Esophagus squamous epithelium (tissue), 5 donors: ENCODE measurements at places on chromosomes 5 and 9. TPM values are rescaled to one million over a fixed set of nuclear protein-coding genes. Genes with fewer than 3 reads are reported as not detected.

- no peaks in the 10 kb centered on the region for H3K36me3 ChIP-seq
- no peak overlapping the region for H3K27ac ChIP-seq
- no peaks in the 10 kb centered on the region for H3K4me1 ChIP-seq
- H3K4me3 ChIP-seq: no peak overlapping the region
- DNase-seq: no peak
- H3K27me3 ChIP-seq: no peaks in the 10 kb centered on the region
Measured at GRCh38 chr9:75448281-75448680, 360.0 kb downstream of the OSTF1 start.

- no peaks in the 10 kb centered on the region for H3K4me1 ChIP-seq
- H3K4me3 ChIP-seq: no peak overlapping the region
- H3K27ac ChIP-seq: no peak overlapping the region
- no peaks in the 10 kb centered on the region for H3K36me3 ChIP-seq
- DNase-seq: no peak
Measured at GRCh38 chr9:94576131-94576530, 17.5 kb downstream of the FBP2 start.

GRCh38 chr5:22612928-22613327 is 240.2 kb downstream of the CDH12 start:
- H3K36me3 ChIP-seq: no peaks in the 10 kb centered on the region

GRCh38 chr9:115038178-115038577 is 79.8 kb downstream of the TNC start:
- H3K36me3 ChIP-seq: no peaks in the 10 kb centered on the region
- H3K4me3 ChIP-seq: no peak overlapping the region
- DNase-seq: no peak
- no peaks in the 10 kb centered on the region for H3K27me3 ChIP-seq
- H3K4me1 ChIP-seq: peaks cover 19% of the 10 kb centered on the region

DNA sequence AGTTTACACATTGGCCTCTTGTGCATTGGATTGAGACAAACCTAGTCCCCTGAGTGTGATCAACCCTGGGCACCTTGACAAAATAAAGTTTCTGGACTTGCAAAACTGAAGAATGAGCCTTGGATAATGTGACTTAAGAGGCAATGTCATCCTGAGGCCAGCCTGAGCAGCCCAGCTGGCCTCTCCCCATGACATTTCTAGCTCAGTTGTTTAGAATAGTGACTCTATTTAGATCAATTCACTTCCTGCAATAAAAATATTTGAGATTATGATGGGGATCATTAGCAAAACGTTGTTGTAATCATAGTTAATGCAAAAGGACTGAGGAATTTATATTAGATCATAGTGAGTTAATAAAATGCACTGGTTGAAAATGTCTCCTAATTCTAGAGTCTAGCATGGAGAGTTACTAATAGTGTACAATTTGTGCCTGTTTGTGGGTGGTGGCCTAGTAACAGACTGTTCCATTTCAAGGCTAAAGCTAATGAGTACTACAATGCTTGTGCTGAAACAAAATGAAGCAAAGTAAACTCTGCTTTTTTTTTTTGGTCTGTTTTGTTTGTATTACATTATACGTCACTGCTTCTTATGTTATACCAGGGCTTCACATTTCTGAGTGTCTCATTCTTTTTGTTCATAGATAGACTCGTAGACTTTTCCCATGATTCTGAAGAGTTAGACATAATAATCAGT is 10.9 kb upstream of the RHOBTB3 start:
- DNase-seq: no peak
- no peak overlapping the region for H3K4me3 ChIP-seq
- peaks cover 20% of the 10 kb centered on the region for H3K4me1 ChIP-seq
- H3K27ac ChIP-seq: peak overlapping the region; percentile 39

- H3K27me3 ChIP-seq: no peaks in the 10 kb centered on the region
- no peaks in the 10 kb centered on the region for H3K36me3 ChIP-seq
- no peak overlapping the region for H3K27ac ChIP-seq
- H3K4me3 ChIP-seq: no peak overlapping the region
- peaks cover 10% of the 10 kb centered on the region for H3K4me1 ChIP-seq
- no peak for DNase-seq
Measured at GRCh38 chr9:86494644-86495111, 140.5 kb upstream of the TUT7 start.

- H3K27me3 ChIP-seq: no peaks in the 10 kb centered on the region
- no peak overlapping the region for H3K27ac ChIP-seq
- H3K36me3 ChIP-seq: no peaks in the 10 kb centered on the region
- no peak overlapping the region for H3K4me3 ChIP-seq
- no peaks in the 10 kb centered on the region for H3K4me1 ChIP-seq
Measured at GRCh38 chr9:137800196-137801022, 77.2 kb upstream of the CACNA1B start.

DNA sequence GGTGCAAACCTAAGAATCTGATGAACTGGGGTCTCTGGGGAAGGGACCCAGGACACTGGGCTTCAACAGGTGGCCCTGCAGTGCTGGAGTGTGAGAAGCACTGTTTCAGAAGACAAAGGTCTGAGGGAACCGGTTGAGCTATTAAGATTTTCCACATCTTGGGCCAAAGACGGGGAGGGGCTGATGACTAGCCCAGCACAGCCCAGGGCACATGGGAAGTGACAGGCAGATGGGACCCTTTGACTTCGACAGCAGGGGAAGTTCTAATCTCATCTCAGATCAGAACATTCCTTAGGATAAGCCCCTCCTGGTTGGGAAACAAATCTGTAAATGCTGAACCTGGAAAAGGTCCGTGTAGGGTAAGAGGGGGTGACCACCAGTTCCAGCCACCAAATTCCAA is 67.4 kb downstream of the RAPGEF1 start:
- DNase-seq: no peak
- no peaks in the 10 kb centered on the region for H3K27me3 ChIP-seq
- no peak overlapping the region for H3K4me3 ChIP-seq
- H3K36me3 ChIP-seq: no peaks in the 10 kb centered on the region
- H3K27ac ChIP-seq: peak overlapping the region; percentile 87

GRCh38 chr9:133375724-133376654 is at the start of the genes STKLD1 and SURF4:
TSS of gene STKLD1 (plus strand) at chr9:133376366. CDS start at chr9:133376474, 108 bp downstream.
TSS of gene SURF4 (minus strand) at chr9:133376060. CDS start at chr9:133375969, 91 bp downstream.
- no peaks in the 10 kb centered on the region for H3K27me3 ChIP-seq
- H3K36me3 ChIP-seq: peaks cover 17% of the 10 kb centered on the region
- H3K27ac ChIP-seq: peak within 1 kb of the TSS; percentile 99
- peaks cover 25% of the 10 kb centered on the region for H3K4me1 ChIP-seq
- DNase-seq: peak; percentile 75

DNA sequence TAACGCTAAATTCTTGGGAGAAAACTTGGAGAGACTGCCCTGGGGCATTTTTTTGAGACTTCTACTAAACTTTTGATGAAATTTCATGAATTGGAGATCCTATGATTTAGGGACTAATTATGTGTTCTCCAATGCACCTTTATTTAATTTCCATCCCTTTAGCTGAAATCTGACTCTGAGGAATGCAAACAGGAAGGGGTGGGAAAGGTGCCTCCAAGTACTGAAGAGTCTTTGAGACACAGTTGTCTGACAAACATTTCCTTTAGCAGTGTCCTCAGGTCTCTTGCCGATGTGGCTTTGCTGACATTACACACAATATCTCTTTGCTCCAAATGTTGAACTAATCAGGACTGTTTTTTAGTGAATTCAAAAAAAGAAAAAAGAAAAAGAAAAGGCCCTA is 76.9 kb downstream of the LIX1 start:
- H3K36me3 ChIP-seq: no peaks in the 10 kb centered on the region
- no peaks in the 10 kb centered on the region for H3K27me3 ChIP-seq
- no peak for DNase-seq

DNA sequence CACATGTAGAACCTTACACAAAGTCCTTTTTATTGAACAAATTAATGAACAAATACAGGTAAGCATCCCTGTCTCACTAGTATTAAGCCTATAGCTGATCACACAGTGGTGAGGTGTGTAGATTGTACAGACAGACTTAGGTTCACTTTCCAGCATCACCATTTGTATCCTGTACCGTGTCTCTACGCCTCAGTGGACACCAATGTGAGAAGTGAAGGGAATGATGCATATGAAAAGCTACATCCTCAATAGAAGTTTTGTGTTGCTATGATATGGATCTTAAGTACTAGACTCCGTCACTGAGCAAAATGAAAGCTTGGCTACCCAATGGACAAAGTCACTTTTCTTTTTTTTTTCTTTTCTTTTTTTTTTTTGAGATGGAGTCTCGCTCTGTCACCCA is 46.6 kb downstream of the UGCG start:
- no peak overlapping the region for H3K27ac ChIP-seq
- no peaks in the 10 kb centered on the region for H3K27me3 ChIP-seq
- H3K4me1 ChIP-seq: peaks cover 6% of the 10 kb centered on the region
- H3K36me3 ChIP-seq: no peaks in the 10 kb centered on the region
- DNase-seq: no peak
- no peak overlapping the region for H3K4me3 ChIP-seq

- no peaks in the 10 kb centered on the region for H3K27me3 ChIP-seq
- H3K4me3 ChIP-seq: no peak overlapping the region
- H3K27ac ChIP-seq: peak overlapping the region; percentile 59
- peaks cover 7% of the 10 kb centered on the region for H3K4me1 ChIP-seq
- H3K36me3 ChIP-seq: no peaks in the 10 kb centered on the region
Measured at GRCh38 chr5:61293071-61293470, 39.0 kb upstream of the ZSWIM6 start.

DNA sequence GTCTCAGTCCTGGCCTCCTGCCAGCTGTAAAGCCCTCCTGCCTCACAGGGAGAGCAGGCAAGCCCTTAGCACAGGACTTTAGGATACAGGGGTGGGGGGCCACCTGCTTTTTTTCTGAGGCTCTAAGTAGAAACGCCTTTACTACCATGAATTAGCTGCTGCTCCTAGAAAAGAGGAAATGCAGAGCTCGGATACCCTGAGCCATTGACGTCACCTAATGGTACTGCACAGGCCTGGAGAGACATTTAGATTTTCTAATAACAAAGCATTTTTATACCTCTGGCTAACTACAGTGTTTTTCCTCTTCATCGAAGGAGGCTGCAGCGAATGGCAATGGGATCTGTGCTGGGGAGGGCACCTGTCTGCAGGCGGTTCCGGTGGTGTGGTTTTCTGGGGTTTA is 137.0 kb downstream of the WDR41 start:
- H3K27ac ChIP-seq: no peak overlapping the region
- no peaks in the 10 kb centered on the region for H3K36me3 ChIP-seq
- no peak for DNase-seq
- H3K4me3 ChIP-seq: no peak overlapping the region
- no peaks in the 10 kb centered on the region for H3K4me1 ChIP-seq

- no peaks in the 10 kb centered on the region for H3K36me3 ChIP-seq
- H3K4me1 ChIP-seq: no peaks in the 10 kb centered on the region
- no peak overlapping the region for H3K27ac ChIP-seq
- H3K27me3 ChIP-seq: no peaks in the 10 kb centered on the region
Measured at GRCh38 chr5:179194201-179194910, 134.2 kb downstream of the ZNF354C start.

SPATA6L gene
- 3.0 TPM for total RNA-seq

HSD17B3 gene
- total RNA-seq: 0.38 TPM

GKAP1 gene
- total RNA-seq: 0.64 TPM

RARS1 gene
- 81.8 TPM for total RNA-seq

SLC9A3 gene
- total RNA-seq: 3.6 TPM

SV2C gene
- total RNA-seq: 0.04 TPM
